Brain microvascular endothelial cell (primary cell): ENCODE measurements at places on chromosomes 6 and 20.

GRCh38 chr6:89117211-89118108 lies at the start of gene SRSF12:
SRSF12 (minus strand) TSS chr6:89118071; CDS start chr6:89117887, 184 bp downstream.
- DNase-seq = no peak

DNA sequence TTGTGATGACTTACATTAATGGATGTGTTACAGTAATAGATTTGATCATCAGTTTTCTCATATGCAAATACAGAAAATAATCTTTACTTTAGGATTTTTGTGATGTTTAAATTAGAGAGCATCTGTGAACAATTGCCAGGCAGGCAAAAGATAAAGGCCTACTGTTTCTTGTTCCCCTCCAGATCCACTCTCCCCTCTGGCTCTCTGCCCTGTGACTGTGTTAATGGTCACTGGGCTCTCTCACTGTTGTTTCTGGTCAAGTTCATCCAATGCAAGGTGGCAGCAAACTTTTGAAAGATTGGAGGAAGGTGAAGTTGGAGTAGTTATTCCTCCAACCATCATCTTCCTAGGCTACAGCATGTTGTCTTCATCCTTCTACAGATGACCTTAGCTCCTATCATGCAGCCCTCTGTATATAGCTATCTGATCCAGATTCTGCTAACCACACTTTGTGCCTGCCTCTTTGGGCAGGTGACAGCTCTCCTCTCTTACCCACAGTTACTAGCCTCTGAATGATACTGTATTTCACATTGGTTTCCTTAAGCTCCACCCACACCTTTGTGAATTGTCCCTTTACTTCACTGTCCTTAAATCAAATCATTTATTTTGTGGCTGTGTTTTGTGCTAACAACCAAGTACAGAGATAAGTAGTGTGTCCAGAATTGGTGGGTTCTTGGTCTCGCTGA lies 48.9 kb upstream of the ARG1 start:
- DNase-seq = no peak

- no peak for DNase-seq
Observed at GRCh38 chr6:156876302-156876701, 99.1 kb downstream of the ARID1B start.

- DNase-seq = no peak
Observed at GRCh38 chr20:41222296-41222695, 85.0 kb downstream of the PLCG1 start.

DNA sequence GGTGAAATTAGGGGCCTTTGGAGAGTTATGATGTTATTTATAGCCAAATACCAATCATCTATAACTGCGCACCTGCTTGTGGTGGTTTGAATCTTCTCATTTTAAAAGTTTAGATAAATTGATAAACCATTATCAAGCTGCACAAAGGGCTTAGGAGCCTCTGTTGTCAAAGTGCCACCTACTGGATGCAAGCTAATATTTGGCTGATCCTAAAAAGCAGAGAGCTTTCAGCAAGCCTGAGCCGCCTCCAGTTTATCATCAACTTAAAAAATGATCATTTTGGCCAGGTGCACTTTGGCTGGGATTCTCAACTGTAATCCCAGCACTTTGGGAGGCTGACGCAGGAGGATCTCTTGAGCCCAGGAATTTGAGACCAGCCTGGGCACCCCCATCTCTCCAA lies 58.5 kb upstream of the ATXN1 start:
- no peak for DNase-seq

DNA sequence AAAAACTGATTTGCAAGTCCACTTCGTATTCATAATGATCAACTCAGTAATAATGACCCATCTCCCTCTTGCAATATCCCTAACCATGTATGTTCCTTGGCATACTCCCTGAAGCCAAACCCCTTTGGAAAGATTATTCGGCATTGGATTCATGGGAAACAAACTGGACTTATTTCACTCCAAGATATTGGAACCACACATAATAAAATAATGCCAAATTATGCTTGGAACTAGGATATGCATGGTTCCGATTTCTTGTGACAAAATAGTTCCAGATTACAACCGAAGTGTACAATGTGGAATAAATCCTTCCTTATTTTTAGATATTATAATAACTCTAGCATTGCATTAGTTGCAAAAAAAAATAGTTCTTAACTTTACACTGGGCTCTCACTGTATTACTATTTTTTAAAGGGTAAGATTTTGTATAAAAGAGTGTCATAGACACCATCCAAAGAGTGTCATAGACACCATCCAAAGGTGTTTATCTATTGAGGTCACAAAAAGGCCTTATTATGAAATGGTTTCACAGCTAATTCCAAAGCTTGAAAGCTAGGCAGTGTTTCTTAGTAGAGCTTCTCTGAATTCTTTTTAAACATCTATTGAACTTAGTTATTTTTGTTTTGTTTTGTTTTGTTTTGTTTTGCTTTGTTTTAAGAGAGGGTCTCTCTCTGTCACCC lies 410.9 kb upstream of the JARID2 start:
- DNase-seq = no peak

GRCh38 chr6:815348-815738 lies 122.4 kb upstream of the EXOC2 start:
- DNase-seq = no peak

GRCh38 chr20:62219101-62219991 lies 732 bp downstream of the HRH3 start:
- DNase-seq = no peak

DNA sequence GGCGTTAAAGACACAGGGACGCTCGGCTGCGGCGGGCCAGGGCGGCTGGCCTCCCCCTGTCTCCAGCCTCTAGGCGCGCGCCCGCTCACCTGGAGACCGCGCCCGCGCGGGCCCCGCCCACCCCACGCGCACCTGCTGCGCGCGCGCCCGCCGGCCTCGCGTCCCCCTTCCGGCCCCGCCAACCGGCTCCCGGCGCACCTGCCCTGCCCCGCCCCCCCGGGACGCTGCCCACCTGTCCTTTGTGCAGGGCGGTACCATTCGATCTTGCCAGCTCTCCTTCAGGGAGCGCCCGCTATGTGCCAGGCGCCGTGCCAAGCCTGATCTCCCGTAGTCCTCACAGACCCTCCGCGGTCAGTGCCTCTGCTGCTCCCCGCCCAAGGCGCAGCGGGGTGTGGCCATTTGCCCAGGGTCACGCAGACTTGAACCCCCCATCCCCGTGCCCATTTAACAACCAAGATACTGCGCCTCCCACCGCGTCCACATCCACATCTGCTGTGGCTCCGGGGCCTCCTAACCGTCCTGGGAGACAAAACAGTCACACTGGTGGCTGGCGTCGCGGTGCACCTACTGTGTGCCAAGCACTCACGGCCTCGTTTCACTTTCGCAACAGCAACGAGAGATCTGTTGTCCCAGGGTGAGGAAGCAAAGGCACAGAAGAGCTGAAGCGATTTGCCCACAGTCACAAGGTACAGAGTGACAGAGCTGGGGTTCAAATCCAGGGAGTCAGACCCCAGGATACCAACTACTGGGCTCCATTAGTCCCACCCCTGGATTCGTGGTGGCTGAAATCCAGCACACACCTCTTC lies 48.1 kb downstream of the NOL4L start:
- no peak for DNase-seq

DNA sequence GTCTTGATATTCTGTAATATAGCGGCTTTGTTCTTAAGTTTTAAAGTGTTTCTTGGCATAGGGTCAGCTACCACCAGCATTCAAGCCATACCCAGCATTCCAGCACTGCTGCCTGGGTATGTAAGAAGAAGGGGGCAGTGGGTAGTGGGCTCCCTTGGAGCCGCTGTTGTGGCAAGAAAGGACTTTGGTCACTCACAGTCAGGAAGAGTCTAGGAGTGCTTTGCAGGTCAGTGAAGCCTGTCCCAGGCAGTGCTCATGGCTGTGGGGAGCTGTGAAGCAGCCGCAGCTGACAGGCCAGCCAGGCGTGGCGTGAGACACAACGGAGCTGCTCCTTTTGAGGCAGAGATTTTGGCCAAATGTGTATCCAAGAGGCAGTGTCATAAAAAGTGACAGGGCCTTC lies 512.0 kb downstream of the CDKAL1 start:
- DNase-seq = no peak
